K562 (cell line): ENCODE measurements at places on chromosomes 1 and 21. TPM values are rescaled to one million over a fixed set of nuclear protein-coding genes. Genes with fewer than 3 reads are reported as not detected.

DNA sequence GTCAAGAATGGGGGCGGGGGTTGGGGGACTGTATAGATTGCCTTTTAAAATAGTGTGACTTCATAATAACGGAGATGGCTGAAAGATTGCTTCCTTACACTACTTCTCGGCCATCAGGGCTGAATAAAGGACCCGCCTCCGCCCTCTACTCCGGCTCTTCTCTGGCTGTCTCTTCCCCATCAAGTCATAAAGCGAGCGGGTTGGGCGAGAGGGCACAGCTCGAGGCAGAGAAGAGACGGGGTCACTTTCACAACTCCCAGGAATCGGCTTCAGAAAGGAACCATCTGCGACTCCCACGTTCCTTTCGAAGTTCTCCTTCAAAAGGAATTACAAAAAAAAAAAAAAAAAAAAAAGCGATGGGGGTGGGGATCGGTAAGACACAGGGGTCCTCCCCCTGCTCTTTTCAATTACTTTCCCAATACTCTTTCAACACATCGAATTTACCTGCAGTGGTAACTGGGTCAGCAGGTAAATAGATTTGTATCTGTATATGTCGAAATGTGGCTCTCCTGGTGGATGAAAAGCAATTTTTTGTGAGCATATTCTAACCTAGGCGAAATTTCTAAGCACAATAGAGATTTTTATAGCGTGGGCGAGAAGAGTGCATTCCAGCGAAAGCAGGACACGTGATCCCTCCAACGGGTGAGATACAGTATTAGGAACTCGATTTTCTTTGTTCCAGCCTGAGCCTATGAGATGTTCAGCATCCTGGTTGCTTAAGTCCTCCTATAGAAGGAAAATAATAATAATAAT lies 2.0 kb downstream of the LRRC7 start:
- no peak overlapping the region for H3K27ac ChIP-seq
- no peaks in the 10 kb centered on the region; the same call in 2 of the 3 replicates for H3K27me3 ChIP-seq
- DNase-seq = peak; percentile 4
- H3K36me3 ChIP-seq = no peaks in the 10 kb centered on the region
- peak overlapping the region; percentile 44; the same call in 1 of the 2 replicates for H3K4me3 ChIP-seq

DNA sequence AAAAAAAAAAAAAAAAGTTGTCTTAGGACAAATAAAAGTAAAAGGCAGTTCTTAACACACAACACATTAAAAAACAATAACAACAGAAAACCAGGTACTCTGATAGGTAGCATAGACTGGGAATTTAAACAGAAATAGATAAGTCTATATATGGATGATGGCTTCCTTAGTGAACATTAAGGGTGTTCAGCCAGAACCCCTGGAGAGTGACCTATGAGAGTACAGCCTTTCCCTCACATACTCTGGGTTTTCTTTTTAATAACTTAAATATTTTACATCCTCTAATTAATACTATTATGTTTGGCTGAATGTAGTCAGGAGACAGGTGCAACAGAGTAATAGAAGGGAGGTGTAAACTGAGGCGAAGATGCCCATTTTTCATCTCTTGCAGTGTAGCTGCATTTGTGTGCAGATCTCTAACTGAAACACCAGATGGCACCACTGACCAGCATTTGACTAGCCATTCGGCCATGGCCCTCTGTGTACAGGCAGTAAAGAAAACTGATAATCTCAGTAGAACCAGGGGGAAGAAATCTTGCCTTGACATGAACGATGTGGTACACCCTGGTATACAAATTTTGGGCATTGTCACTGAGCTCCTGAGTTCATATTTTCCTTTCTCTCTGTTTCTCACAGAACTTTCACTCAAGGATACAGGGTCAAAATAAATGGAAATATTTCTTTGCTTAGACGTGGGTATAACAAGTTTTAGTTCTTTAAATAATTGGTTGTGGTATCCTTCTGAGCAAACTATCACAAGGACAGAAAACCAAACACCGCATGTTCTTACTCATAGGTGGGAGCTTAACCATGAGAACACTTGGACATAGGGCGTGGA lies 7.6 kb downstream of the TTF2 start:
- H3K4me3 ChIP-seq = no peak overlapping the region
- peaks cover 77% of the 10 kb centered on the region for H3K36me3 ChIP-seq
- H3K27ac ChIP-seq = no peak overlapping the region
- no peaks in the 10 kb centered on the region for H3K27me3 ChIP-seq
- H3K4me1 ChIP-seq = no peaks in the 10 kb centered on the region; the same call in 2 of the 3 replicates

- no peak overlapping the region for H3K4me3 ChIP-seq
- DNase-seq = no peak
- no peaks in the 10 kb centered on the region for H3K36me3 ChIP-seq
- H3K27me3 ChIP-seq = no peaks in the 10 kb centered on the region
- no peaks in the 10 kb centered on the region for H3K4me1 ChIP-seq
- no peak overlapping the region for H3K27ac ChIP-seq
Observed at GRCh38 chr1:113434081-113434873, 44.0 kb downstream of the MAGI3 start.

The FAM3B gene
- total RNA-seq = not detected in 2 replicates

The SPRR2B gene
- not detected in 2 replicates for total RNA-seq
